ENCODE measurements at places on chromosomes 3 and 15. TPM values are rescaled to one million over a fixed set of nuclear protein-coding genes. Genes with fewer than 3 reads are reported as not detected.

Gene CYP19A1
- total RNA-seq: not detected

Gene STARD9
- 7.6 TPM for total RNA-seq

Gene LRRN1
- 0.80 TPM for total RNA-seq

DNA sequence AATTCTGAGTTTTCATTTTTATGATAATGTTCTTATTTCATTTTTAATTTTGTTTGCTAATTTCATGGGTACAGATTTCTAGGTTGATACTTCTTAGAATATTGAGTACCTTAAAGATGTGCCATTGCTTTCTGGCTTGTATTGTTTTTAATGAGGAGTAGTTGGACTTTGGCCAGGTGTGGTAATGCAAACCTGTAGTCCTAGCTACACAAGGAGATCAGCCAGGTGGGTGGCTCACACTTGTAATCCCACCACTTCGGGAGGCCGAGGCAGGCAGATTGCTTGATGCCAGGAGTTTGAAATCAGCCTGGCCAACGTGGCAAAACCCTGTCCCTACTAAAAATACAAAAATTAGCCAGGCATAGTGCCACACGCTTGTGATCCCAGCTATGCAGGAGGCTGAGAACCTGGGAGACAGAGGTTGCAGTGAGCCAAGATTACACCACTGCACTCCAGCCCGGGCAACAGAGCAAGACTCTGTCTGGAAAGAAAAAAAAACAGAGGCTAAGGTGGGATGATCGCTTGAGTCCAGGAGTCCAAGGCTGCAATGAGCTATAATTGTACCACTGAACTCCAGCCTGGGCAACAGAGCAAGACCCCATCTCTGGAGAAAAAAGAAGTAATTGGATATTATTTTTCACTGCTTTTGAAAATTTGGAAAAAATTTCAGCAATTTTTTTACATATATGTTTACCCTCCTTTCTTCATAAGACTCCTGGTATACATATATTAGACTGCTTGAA, 198.0 kb downstream of the ALCAM start:
- no peaks in the 10 kb centered on the region for H3K36me3 ChIP-seq
- H3K27ac ChIP-seq: no peak overlapping the region
- no peaks in the 10 kb centered on the region for H3K27me3 ChIP-seq
- H3K4me3 ChIP-seq: no peak overlapping the region
- no peaks in the 10 kb centered on the region for H3K4me1 ChIP-seq
- no peak for DNase-seq

- H3K4me3 ChIP-seq: no peak overlapping the region
- no peaks in the 10 kb centered on the region for H3K4me1 ChIP-seq
- H3K27me3 ChIP-seq: no peaks in the 10 kb centered on the region
- no peaks in the 10 kb centered on the region for H3K36me3 ChIP-seq
- H3K27ac ChIP-seq: no peak overlapping the region
Measured at GRCh38 chr3:54243056-54243931, 120.9 kb downstream of the CACNA2D3 start.

GRCh38 chr3:123105201-123106189, 38.7 kb downstream of the PDIA5 start:
- H3K4me1 ChIP-seq: no peaks in the 10 kb centered on the region
- no peak for DNase-seq
- H3K27me3 ChIP-seq: no peaks in the 10 kb centered on the region
- no peak overlapping the region for H3K4me3 ChIP-seq
- peaks cover 5% of the 10 kb centered on the region for H3K36me3 ChIP-seq

GRCh38 chr15:78112551-78112950, 18.7 kb downstream of the CIB2 start:
- peaks cover 5% of the 10 kb centered on the region for H3K4me1 ChIP-seq
- no peak for DNase-seq
- no peaks in the 10 kb centered on the region for H3K27me3 ChIP-seq
- H3K27ac ChIP-seq: no peak overlapping the region
- H3K36me3 ChIP-seq: no peaks in the 10 kb centered on the region

GRCh38 chr3:22959593-22959992, 243.5 kb upstream of the UBE2E2 start:
- no peaks in the 10 kb centered on the region for H3K4me1 ChIP-seq
- no peaks in the 10 kb centered on the region for H3K36me3 ChIP-seq
- no peaks in the 10 kb centered on the region for H3K27me3 ChIP-seq
- H3K27ac ChIP-seq: no peak overlapping the region
- no peak for DNase-seq
- no peak overlapping the region for H3K4me3 ChIP-seq

GRCh38 chr3:117553461-117553860, 843.9 kb downstream of the TUSC7 start:
- no peak overlapping the region for H3K4me3 ChIP-seq
- no peaks in the 10 kb centered on the region for H3K36me3 ChIP-seq
- no peaks in the 10 kb centered on the region for H3K27me3 ChIP-seq
- DNase-seq: no peak
- H3K27ac ChIP-seq: no peak overlapping the region
- no peaks in the 10 kb centered on the region for H3K4me1 ChIP-seq

Data from CD8-positive, alpha-beta memory T cell (primary cell).